AML-193 (cell line): ENCODE measurements at places on chromosomes 5 and 9.

DNA sequence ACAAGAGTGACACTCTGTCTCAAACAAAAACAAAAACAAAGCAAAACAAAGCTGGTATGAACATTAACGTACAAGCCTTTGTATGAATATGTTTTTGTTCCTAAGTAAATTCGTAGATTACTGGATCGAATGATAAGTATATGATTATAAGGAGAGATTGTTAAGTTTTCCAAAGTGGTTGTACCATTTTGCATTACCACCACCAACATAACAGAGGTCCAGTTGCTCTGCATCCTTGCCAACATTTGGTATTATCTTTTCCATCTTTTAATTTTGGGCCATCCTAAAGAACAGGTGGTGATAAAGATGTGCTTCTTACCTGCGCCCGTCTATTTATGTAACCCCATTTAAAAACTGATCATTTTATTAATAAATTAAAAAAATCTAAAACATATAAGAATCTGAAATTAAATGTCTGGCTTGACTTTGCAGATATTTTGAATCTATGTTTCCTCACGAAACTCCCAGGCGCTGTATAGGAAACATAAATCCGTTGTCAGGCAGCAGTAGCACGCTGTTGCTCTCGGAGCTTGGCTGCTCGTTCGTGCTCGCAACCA, 593 bp upstream of the NAA35 start:
- no peak for DNase-seq

DNA sequence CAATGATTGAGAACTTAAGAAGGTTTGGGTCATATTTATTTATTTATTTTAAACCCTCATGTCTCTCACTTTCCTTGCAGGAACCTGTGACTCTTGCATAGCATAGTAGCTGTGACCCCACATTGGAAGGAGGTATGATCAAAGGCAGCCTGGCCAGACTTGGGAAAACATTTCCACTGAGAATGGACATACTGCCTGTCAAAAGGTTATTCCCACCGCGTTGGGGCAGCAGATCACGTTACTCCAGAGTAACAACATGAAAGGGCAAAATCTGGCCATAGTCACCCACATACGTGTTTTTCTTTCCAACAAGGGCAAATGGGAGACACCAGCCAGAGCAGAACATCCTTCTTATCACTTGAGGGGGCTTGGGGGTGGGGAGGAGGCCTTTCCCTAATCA, 95.7 kb downstream of the ARL15 start:
- no peak for DNase-seq

GRCh38 chr5:170861917-170862766, at the start of gene RANBP17:
RANBP17 (plus strand) TSS chr5:170862018.
- no peak for DNase-seq

- no peak for DNase-seq
These were observed 10.1 kb upstream of the EFNA5 start for GRCh38 chr5:107680799-107681198.
